Mesothelial cell of epicardium (in vitro differentiated cells): ENCODE measurements at places on chromosomes 3 and 15.
A peak's percentile ranks its signal among the peaks of the same experiment; 100 is the strongest.

DNA sequence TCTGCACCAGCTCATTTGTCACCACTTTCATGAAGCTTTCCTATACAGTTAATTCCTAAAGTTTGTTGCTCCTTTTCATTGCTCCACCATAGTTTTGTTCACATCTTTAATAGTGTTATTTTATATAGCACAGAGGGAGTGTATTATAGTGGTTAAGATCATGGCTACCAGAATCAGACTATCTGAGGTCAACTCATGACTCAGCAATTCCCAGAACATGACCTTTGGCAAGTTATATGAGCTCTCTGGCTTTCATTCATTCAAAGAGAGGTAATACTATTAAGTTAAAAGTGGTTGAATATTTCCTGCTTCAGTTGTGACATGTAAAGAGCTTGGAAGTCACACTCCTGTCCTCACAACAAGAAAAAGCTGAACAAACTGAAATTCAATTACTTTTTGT is 1073.5 kb downstream of the NAALADL2 start:
- no peak for DNase-seq
- no peak overlapping the region for H3K4me3 ChIP-seq
- no peak overlapping the region for H3K27ac ChIP-seq
- peaks cover 2% of the 10 kb centered on the region for H3K36me3 ChIP-seq
- H3K27me3 ChIP-seq = no peaks in the 10 kb centered on the region

- no peak for DNase-seq
- no peaks in the 10 kb centered on the region for H3K36me3 ChIP-seq
- peaks cover 12% of the 10 kb centered on the region for H3K4me1 ChIP-seq
- no peak overlapping the region for H3K4me3 ChIP-seq
These were observed 2.4 kb upstream of the CFAP91 start for GRCh38 chr3:119700269-119700919.

DNA sequence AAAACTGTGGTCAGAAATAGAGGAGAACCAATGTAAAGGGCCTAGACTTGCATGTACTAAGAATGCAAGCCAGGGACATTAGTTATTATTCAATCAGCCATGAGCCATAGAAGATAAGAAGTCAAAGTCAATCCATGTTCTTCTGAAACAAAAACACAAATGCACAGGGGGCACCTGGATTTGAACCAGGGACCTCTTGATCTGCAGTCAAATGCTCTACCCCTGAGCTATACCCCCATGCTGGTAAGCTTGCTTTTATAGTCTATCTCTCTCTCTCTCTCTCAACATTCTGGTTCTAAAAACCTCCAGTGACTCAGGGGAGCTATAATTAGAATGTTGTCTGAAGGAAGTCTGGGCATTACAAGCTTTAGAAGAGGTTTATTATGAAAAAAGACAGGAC is 85.6 kb upstream of the ACP3 start:
- DNase-seq = no peak
- no peaks in the 10 kb centered on the region for H3K27me3 ChIP-seq
- no peak overlapping the region for H3K27ac ChIP-seq
- H3K4me3 ChIP-seq = no peak overlapping the region

DNA sequence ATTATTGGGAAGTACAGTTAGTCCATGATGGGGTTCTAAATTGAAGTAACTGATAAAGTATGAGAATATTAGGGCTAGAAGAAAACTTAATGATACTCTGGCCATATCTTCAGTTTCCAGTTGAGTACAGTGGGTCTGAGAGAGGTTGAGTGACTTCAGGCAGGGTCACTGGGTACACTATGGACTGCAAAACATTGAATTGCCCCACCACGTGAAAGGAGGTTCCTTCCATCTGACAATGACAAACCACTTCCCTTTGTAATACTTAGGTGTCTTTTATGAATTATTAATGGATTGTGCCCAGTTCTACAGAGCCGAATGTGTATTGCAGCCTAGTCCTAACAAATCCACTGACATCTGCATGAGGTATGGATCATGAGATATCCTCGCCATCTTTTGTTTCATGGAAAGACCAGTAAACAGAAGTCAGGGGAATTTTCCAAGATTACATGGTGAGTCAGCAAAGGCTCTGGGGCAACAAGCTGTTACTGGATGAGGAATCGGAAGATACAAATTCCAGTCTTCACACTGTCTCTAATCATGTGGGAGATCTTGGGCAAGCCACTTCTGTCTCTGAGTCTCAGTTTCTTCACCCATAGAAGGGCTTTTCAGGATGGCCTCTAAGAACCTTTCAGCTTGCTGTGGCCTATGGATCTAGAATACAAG is 66.5 kb upstream of the BCL6 start:
- H3K27me3 ChIP-seq = no peaks in the 10 kb centered on the region
- H3K4me1 ChIP-seq = peaks cover 33% of the 10 kb centered on the region
- DNase-seq = no peak
- H3K27ac ChIP-seq = no peak overlapping the region
- no peak overlapping the region for H3K4me3 ChIP-seq
- H3K36me3 ChIP-seq = no peaks in the 10 kb centered on the region

- peaks cover 6% of the 10 kb centered on the region for H3K27me3 ChIP-seq
- no peak for DNase-seq
- no peaks in the 10 kb centered on the region for H3K36me3 ChIP-seq
- H3K4me1 ChIP-seq = peaks cover 13% of the 10 kb centered on the region
These were observed 3.4 kb upstream of the CPOX start for GRCh38 chr3:98596541-98597500.

- H3K27me3 ChIP-seq = no peaks in the 10 kb centered on the region
- H3K27ac ChIP-seq = no peak overlapping the region
- no peak overlapping the region for H3K4me3 ChIP-seq
- no peaks in the 10 kb centered on the region for H3K36me3 ChIP-seq
- H3K4me1 ChIP-seq = peaks cover 12% of the 10 kb centered on the region
- DNase-seq = no peak
These were observed 207.9 kb upstream of the SATB1 start for GRCh38 chr3:18633002-18633401.

- H3K4me3 ChIP-seq = no peak overlapping the region
- no peak overlapping the region for H3K27ac ChIP-seq
- H3K4me1 ChIP-seq = peaks cover 5% of the 10 kb centered on the region
- H3K27me3 ChIP-seq = no peaks in the 10 kb centered on the region
- DNase-seq = no peak
- no peaks in the 10 kb centered on the region for H3K36me3 ChIP-seq
These were observed 225.8 kb upstream of the ALCAM start for GRCh38 chr3:105140899-105141367.

GRCh38 chr3:71128961-71129360 is 454.6 kb downstream of the FOXP1 start:
- H3K27ac ChIP-seq = peak overlapping the region; percentile 98
- no peaks in the 10 kb centered on the region for H3K36me3 ChIP-seq
